ENCODE measurements at places on chromosomes 16 and 17.
A peak's percentile ranks its signal among the peaks of the same experiment; 100 is the strongest.

DNA sequence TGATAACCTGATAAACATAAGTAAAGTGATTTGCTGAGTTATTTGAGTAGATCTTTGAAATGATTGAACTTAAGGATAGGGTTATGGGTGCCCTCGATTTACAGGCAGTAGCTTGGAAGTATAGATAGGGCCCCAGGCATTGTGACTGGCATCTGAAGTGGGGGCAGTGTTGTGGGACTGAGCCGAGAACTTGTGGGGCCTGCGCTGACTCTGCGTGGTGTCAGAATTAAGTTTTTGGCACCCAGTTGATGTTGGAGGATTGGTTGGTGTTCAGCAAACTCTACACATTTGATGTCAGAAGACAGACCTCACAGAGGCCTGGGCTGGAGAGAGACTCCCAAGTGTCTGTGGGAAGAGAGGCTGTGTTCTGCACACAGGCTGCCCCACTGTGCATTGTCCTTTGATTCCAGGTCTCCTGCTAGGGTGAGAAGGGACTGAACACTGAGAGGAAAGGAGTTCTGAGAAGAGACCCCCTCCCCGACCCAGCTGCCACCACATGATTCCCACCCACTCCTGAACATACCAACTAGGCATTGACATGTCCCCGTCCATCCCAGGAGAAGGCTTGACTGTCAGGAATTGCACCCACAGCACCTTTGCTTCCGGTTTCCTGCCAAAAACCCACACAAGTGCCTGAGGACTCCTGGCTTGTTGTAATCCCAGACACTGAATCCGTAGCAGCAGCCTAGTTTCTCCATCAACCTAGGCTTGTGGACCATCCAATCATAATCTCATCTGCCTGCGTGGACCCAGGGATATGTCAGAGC is 4.5 kb downstream of the ZNF267 start:
- no peak for DNase-seq

- DNase-seq: no peak
Measured at GRCh38 chr16:78900044-78900811, 700.3 kb downstream of the MAF start.

DNA sequence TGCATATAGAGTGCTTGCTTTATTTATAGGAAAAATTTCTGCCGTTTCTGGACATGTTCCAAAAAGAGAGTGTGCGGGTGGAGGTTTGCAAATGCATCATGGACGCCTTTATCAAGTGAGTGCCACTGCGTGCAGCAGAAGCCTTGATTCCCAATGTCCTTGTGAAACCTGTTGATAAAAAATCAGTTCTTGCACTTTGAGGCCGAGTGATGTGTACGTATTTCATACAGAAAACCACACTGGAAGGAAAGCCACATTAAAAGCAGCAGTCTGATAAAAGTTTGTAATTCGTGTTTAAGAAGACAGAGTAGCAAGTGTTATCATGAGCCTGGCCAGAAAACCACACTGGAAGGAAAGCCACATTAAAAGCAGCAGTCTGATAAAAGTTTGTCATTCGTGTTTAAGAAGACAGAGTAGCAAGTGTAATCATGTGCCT is 78.0 kb downstream of the KNOP1 start:
- DNase-seq: no peak

DNA sequence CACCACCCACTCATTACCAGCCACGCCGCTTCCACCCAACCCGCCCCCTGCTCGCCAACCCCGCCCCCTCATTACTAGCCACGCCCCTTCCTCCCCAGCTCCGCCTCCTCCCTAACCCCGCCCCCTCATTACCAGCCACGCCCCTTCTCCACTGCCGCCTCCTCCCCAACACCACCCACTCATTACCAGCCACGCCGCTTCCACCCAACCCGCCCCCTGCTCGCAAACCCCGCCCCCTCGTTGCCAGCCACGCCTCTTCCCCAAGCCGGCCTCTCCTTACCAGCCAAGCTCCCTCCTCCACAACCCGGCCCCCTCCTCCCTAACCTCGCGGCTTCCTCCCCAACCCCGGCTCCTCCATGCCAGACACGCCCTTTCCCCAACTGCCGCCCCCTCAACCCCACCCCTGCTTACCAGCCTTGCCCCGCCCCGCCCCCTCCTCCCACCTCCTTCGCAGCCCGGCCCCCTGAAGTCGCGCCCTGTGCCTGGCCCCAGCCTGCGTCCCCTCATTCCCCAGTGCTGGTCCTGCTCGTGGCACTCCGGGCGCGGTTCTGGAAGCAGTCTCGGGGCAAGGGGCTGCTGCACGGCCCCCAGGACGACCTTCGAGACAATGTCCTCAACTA is 7.3 kb downstream of the SLC22A31 start:
- DNase-seq: no peak

DNA sequence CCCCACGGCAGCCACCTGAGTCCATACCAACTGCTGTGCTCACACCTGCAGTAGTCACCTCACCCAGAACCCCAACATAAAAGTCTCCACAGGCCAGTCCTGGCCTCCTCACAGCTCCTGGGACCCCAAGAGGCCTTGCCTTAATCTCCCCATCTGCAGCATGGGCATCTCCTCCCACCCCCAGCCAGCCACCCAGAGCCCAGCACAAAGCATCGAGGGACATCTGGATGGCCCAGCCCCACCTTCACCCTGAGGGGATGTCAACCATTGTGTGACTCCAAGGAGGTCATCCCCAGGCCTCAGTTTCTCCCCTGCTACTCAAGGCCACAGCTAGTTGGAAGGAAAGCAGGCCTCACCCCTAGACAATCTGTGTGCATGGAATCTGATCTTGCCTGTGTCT is 1775.3 kb downstream of the TP53TG3F start:
- DNase-seq: no peak

DNA sequence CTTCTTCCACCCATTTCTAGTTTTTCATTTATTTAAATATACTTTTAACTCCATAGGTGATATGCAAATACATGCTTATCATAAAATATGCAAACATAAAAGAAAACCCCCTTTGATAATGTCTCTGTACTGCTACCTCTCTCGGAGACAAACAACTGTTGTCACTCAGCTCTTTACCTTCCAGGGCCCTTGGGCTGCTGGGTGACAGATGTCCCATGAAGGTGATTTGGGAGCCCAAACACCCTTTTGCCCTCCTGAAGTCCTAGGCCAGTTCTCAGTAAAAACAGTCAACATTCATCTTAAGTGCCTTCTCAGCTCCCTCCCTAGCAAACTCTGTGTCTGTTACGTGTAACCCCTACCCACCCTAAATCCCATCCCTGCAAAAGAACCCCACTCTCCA is 37.5 kb downstream of the CHD9 start:
- peak; percentile 61 for DNase-seq

DNA sequence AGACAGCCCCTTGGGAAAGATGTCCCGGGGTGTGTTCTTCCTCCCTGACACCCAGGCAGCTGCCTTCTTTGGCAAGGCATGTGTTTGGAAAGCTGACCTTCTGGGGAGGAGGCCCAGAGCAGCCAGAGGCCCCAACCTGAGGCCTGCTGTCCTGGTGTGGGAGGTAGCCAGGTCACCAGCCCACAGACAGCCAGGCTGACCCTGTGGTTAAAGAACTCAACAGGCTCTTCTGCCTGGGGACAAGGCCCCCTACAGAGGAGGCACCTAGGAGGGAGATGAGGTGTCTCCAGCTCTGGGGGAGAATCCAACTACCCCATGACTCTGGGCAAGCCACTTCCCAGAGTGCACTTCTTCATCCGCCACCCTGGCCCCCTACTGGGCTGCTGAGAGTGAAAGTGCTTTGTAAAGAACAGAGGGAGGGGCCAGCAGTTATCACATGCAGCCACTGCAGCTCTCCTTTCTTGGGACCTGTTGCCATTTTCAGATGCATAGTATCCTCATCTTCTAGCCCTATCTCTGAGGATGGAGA is 13.1 kb upstream of the SREBF1 start:
- no peak for DNase-seq

DNA sequence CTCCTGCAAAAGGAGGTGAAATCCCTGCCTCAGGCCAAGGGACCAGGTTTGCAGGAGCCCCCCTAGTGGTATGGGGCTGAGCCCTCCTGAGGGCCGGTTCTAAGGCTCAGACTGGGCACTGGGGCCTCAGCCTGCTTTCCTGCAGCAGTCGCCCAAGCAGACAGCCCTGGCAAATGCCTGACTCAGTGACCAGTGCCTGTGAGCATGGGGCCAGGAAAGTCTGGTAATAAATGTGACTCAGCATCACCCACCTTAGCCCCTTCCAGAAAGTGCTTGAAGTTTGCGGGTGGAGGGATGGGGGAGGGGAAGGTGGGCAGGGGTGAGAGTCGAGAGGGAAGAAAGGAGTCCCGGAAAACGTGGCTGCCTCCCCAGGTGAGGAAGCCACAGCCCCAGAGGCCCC is 2.1 kb downstream of the MC1R start:
- no peak for DNase-seq

DNA sequence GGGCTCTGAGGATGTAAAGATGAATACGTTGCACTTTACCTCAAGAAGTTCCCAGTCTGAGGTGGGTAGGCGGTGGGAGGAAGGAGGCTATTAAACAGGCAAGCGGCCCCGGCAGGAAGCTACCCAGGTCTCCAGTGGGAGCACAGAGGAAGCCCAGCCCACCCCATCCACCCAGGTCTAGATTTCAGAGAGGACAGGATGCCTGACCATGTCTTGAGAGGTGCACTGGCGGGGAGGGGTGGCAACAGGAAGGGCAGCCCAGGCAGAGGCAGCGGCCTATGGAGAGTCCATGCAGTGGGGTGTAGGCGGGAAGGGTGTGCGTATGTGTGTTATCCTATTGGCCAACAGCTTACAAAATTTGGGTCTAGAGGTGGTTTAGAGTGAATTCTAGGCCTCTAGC is 13.9 kb downstream of the SARM1 start:
- DNase-seq: no peak

- no peak for DNase-seq
Measured at GRCh38 chr16:68246666-68247065, 1.5 kb downstream of the PLA2G15 start.

DNA sequence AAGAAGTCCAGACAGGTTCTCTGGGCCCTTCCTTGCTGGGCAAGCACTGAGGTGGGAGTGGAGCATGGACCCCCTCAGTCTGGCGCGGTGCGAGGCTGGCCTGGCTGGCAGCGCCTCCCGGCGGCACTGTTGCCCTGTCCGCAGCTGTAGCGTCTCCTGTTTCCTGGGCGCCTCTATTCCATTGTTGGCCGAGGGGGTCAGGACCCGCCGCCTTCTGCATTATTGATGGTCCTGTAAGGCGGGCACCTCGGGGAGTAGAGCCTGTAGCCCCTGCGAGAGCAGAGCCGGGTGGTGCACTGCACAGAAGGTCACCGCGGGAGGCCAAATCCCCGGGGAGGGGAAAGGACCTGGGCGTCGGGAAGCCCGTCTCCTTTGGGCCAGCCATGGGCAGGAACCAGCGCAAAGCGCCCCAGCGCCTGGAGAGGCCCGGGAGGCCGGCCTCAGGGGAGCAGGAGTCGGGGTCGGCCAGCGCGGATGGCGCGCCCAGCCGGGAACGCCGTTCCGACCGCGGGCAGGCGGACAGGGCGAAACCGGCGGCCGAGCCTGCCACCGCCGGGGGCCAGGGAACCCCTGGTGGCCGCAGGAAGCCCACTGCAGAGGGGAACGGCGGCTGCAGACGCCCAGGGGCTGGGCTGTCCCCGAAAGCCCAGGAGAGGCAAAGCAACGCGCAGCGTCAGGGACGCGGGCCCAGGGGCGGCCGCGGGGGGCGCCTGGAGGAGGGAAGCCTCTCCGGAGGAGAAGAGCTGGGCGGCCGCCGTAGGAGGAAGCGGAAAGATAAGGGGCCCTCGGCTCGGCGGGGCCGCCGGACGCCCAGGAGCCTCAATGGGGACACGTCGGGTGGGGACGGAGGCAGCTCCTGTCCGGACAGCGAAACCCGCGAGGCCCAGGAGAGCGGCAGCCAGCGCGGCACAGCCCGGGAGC is at the start of gene MYO15B:
MYO15B (plus strand) TSS at position 126 of the 921 bp plus-strand sequence; CDS start at position 384, 258 bp downstream.
- DNase-seq: peak; percentile 17

GRCh38 chr17:9299695-9300094 is 275.9 kb downstream of the STX8 start:
- DNase-seq: no peak

DNA sequence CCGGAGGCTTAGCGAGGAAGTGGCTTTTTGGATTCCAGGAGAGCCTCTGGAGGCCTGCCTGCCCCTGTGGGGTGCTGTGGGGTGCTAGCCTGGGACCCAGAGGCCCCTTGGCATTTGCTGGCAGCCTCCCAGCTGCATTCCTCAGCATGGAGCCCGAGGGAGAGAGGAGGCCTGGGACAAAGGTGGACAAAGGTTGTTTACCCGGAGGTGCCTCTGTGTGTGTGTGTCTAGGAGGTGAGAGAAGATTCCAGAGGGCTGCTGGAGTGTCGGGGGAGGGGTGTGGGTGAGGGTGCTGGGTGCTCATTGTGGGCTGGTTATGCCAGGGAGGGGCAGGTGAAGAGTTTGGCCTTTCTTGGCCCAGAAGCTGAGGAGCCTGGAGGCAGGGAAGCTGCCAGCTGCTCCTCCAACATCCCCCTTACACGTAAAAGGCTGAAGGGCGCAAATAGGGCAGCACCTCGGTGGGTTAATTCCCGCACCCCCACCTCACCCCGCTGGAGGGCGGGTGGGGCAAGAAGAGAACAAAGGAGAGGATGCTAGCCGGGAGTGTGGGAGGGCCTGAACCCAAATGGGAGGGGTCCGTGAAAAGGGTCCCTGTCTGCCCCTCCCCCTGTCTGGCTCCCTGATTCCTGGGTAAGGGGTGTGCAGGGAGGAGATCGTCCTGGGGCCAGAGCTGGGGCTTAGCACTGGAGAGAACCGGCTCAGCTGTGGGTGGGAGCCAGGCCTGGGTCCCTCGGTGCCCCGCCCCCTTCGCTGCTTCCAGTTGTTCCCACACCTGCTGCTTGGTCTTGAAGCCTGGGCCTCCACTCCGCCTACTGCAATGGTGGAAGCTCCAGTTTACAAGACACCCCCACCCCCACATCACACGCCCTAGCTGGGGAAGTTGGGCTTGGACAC is 9.9 kb downstream of the HEXIM2 start:
- no peak for DNase-seq

- peak; percentile 76 for DNase-seq
Measured at GRCh38 chr16:27547134-27547533, 2.6 kb downstream of the GTF3C1 start.

DNA sequence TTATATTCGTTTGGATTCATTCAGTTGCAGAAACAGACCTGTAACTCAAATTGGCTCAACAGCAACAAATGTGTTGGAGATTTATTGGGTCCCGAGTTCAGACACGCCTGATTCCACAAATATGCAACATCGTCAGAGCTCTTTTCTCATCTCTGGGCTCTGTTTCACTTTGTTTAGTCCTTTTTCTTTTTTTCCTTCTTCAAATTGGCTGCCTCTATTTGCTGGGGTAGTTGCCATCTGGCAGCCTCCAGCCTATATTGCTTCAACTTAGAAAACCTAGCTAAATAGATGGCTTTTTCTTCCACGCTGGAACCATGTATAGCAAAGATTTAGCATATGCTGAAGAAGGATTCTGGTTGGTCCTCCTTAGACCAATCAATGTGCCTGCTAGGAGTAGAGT is 398.5 kb downstream of the RBFOX1 start:
- DNase-seq: no peak

DNA sequence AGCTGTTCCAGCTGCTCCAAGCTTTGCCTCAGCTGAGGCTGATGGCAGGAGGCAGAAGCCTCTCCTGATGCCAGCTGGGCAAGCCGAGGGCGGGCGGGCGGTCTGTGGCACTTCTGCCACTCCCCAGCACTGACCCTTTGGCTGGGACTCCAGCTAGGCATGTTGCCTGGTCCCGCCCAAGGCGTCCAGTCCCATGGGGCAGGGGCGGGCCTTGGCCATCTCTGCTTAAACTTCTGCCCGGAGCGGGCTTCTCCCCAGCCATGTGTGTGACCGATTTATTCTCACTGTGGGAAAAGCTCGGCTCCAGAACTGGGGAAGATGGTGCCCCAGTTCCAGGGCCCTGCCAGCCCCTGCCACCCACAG is 349.1 kb downstream of the SEC14L1 start:
- no peak for DNase-seq

- no peak for DNase-seq
Measured at GRCh38 chr16:52855463-52855862, 197.2 kb downstream of the CHD9NB start.

Data from NCI-H524 treated with DMSO at 0.1 percent for 48 hours (cell line).